Activated gamma-delta T cell (primary cell): ENCODE measurements at places on chromosomes 1 and 21.
A peak's percentile ranks its signal among the peaks of the same experiment; 100 is the strongest.

GRCh38 chr1:27042670-27043069, 30.0 kb upstream of the TENT5B start:
- no peak for DNase-seq

- DNase-seq: no peak
These were observed 20.6 kb upstream of the MYCL start for GRCh38 chr1:39922251-39922688.

GRCh38 chr1:224938652-224939051, 9.2 kb downstream of the DNAH14 start:
- no peak for DNase-seq

GRCh38 chr1:180262628-180263488, 32.8 kb downstream of the LHX4 start:
- no peak for DNase-seq

DNA sequence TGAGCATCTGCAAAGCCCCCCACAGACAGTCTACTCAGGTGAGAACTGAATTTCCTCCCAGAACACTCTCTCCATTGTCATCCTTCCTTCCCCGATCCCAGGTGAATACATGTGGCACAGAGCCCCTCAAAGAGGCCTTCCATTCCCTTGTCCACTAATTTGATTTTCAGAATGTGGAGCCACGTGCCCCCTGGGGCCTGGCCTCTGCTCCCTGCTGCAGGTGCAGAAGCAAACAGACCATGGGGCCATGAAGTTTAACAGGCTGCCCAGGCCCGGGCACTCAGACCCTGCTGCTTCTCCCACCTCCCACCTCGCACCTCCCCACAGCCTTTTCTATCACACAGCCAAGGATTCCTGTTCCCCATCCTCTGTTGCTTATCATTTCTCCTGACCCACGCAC, 243.8 kb upstream of the RAB4A start:
- DNase-seq: no peak

DNA sequence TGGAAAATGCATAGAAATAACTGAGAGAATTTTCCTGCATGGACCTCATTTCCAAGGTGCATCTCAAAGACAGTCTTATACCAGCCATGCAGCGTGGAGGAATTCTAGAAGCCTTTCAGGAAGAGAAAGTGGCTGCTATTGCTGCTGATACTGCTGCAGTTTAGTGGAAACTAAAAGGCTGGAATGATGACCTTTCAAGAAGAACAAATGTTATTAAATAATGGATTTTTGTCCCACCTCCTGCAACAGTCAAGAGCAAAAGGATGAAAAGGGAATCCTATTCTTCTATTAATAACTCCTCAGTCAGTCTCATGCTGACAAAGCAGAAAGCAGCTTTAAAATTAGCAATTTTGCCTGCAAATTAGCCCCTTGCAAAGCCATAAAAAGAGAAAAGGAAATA, 68.2 kb upstream of the C1orf87 start:
- DNase-seq: no peak

GRCh38 chr21:46052703-46053651, 44.9 kb upstream of the COL6A2 start:
- peak; percentile 45 for DNase-seq

GRCh38 chr1:3906672-3907020, 6.6 kb upstream of the C1orf174 start:
- DNase-seq: no peak

GRCh38 chr1:9160079-9160717, 31.3 kb upstream of the GPR157 start:
- no peak for DNase-seq

- no peak for DNase-seq
These were observed 222.0 kb downstream of the OMA1 start for GRCh38 chr1:58324558-58324957.

GRCh38 chr1:27149084-27149761, 5.7 kb downstream of the SLC9A1 start:
- no peak for DNase-seq

DNA sequence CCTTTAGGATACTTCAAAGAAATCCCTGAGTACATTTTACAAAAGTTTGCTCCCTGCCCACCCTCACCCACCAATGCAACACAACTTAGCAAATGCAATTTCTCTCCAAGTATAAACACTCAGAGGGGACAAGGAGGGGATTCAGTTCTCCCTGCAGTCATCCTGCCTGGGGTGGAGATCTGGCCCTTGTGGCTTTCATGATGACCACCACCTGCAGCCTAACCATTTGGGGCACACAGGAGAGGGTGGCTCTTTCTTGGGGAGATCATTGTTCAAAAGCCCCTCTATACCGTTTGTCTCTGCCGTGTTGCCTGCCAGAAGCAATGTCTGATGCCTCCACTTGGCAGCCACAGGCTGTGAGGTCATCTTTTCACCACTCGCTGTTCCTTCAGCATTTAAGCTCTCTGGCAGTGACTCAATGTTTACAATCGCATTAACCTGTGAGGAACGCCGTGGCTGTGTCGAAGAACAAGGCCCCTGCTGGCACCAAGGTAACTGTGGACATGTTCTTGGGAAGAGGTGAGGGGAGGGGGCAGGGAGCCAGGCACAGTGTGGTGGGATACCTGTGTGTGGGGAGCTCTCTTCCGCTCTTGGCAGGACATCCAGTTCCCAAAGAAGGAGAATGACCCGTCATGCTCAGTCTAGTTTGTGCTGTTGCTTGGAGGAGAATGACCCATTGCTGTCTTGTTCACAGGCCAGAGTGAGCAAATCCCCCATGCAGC, 103.9 kb upstream of the DUSP10 start:
- DNase-seq: no peak

GRCh38 chr1:248152056-248152827, 7.3 kb downstream of the OR2M5 start:
- DNase-seq: no peak
